ENCODE measurements at places on chromosomes 1 and 21.
A peak's percentile ranks its signal among the peaks of the same experiment; 100 is the strongest.

DNA sequence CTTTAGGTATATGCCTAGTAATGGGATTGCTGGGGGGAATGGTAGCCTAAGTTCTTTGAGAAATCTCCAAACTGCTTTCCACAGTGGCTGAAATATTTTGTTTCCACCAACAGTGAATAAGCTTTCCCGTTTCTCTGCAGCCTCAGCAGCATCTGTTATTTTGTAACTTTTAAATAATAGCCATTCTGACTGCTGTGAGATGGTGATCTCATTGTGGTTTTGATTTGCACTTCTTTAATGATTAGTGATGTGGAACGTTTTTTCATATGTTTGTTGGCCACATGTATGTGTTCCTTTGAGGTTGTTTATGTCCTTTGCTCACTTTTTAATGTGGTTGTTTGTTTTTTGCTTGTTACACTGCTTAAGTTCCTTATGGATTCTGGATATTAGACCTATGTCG, 237.4 kb downstream of the CENPF start:
- peak; percentile 90 for DNase-seq

GRCh38 chr1:9844106-9844505, 20.3 kb upstream of the CLSTN1 start:
- peak; percentile 25 for DNase-seq

DNA sequence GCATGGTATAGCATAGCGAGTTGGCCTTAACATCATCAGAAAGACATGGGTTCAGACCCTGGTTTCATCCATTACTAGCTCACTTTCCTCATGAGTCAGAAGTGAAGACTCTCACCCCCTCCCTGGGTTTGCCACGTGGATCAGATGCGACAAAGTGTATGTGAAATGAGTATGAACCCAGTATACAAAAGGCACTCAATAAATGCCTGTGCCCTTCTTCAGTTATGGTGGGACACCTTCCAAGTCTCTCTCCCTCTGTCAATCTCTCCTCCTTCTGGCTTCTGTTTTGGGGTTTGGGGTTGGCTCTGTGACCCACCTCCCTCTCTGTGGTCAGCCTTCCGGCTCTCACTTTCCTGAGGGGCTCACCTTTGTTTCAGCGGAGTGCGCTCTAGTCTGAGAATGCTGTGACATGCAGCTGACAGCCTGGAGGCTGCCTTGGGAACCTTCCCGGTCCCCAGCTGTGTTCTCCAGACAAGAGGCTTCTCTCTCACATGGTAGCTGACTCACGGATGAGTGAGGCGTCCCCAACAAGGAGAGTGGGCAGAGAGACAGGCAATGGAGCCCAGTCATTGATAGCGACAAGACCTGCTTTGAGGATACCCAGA, 155.0 kb upstream of the EDN2 start:
- peak; percentile 77 for DNase-seq

DNA sequence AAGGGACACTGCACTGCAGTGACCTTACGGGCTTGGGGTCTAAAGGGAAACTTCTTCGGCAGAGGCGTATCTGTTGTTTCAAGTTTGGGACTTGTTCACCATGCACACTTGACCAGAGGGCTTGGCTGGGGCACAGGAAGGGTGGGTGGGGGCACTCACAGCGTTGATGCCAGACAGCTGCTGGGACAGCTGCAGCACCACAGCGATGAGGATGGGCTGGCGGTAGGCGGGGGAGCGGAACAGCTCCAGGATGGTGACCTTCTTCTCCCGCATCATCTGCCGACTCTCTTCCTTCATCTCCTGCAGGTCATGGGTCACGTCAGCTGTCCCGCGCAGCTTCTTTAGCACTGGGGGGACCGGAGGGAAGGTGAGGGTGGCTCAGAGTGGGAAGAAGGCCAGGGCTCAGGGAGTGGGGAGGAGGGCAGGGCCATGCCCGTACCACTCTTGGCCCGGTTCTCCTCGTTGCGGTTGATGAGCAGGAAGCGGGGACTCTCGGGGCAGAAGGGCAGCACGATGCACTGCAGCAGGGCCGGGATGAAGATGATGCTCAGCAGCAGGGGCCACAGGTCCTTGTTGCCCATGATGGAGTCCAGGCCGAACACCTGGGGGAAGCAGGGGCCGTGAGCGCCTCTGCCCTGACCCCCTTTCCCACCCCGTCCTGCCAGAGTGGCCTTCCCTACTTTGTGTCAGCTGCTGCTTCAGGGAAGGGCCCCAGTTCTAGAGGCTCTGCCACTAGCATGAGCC, 29.1 kb downstream of the SLC2A1 start:
- DNase-seq = no peak

- DNase-seq = no peak
These were observed 513.0 kb downstream of the PTPRU start for GRCh38 chr1:29749024-29749945.

DNA sequence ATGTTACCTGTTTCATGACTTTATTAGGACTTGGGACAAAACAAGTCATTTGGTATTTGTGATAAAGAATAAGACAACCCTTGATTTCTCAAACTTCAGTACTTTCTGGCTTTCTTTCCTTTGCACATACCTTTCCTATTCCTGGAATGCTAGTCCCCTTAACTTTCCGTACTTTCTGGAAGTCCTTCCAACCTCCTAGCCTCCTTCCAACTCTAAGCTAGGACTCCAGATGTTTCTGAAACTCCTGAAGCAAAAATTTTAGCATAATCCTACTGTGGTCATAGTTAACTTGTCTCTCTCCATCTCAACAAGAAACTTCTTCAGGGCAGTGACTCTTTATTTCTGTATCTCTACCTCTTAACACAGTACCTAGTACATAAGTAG, 19.8 kb upstream of the C1orf105 start:
- DNase-seq = peak; percentile 43

- DNase-seq = no peak
These were observed 15.0 kb upstream of the GPR25 start for GRCh38 chr1:200857804-200858203.

DNA sequence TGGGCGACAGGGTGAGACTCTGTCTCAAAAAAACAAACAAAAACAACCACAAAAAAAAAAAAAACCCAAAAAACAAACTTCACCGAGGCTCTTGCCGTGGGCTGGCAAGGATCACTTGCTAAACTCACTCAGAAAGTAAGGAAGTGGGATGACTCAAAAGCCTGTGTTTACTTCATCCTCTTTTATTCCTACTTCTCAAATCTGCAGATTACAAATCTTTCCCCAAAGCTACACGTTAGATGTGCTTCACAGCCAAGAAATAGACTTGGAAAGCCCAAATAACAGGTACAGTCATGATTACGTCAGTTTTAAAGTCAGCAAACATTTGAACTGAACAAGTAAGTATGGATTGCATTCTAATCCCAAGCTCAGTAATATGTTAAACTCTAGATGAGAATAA, 359.3 kb downstream of the ADGRL2 start:
- DNase-seq = no peak

DNA sequence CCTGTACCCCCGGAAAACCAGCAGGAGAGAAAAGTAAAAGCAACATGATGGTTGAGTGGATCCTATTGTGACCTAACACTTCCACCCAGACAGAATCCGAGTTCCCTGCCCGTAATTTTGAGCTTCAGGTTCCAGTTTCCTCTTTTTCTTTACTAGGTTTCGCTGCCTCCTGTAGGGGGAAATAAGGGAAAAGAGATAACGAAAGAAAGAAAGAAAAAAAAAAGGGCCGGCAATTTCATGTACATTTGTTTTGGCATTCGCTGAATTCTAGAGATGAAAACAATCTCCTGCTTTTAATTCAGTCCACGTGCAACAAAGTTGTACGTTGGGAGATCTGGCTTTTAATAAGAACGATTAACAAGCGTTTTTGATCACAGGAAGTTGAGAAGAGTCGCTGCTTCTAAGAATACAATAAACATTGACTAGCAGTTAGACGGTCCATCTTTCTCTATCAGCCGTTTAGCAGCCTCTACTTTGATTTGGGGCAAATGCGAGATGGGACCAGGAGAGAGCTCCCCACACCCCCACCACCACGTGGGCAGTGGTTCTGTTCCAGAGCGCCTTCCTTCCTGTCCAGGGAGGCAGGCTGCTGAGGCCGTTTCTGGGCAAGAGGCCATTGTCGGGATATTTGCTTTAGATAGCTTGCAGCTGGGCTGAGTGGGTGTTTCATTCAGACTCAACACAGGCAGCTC, 155.9 kb upstream of the RUNX1 start:
- peak; percentile 90 for DNase-seq

DNA sequence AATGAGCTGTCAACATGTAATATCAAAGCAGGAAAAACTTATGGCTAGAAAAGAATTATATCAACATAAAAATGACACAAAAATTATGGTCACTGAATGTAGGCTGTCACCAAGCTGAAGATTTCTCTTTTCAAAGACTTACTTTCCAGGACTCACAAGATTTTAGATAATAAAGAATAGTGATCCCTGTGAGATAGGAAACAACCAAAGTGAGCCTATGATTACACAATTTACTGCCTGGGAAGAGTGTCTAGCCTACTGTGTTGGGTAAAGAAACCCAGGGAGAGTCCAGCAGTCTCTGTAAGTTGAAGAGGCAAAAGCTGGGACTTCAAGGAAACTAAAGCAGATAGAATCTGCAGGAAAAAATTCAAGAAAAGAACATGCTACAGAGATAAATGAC, 20.2 kb upstream of the RGS1 start:
- no peak for DNase-seq

- DNase-seq = peak; percentile 39
These were observed 179.8 kb downstream of the ST6GALNAC3 start for GRCh38 chr1:76254104-76255030.

DNA sequence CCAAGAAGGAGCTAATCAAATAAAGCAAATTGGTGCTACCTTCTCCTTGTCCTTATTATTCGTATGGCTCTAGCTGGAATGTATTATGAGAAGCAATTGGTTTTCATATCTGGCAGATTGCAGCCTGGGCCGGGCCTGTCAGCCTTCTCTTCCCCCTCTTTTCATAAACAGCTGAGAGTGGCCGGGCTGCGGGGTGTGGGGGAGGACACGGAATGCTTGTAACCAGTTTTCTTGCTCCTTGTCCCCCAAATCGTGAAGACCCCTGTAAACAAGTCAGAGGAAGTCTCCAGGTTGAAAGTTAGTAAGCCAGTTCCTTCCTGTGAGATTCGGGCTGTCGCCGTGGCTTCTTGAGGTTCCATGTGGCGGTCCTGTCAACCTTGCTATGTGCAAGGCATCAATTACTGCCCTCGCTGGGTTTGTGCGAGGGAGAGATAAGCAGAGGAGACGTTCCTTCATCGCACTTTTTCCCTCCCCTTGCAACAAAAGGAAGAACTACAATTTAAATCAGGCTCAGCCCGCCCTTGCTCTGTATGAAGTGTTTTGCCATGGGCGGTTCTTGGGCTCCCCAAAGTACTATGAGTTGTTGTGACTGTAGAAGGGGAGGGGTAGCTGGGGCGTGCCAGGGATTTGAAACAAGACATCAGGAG, 450.7 kb downstream of the CAMTA1 start:
- no peak for DNase-seq

GRCh38 chr1:186828611-186829454, at the start of gene PLA2G4A:
Gene PLA2G4A, plus strand, starts transcription at chr1:186828949. Its CDS starts 25,406 bp downstream, at chr1:186854355.
- peak; percentile 54 for DNase-seq

- no peak for DNase-seq
These were observed 31.4 kb upstream of the WASF2 start for GRCh38 chr1:27521336-27521831.

GRCh38 chr1:218412171-218412570, 67.0 kb downstream of the TGFB2 start:
- peak; percentile 67 for DNase-seq

DNA sequence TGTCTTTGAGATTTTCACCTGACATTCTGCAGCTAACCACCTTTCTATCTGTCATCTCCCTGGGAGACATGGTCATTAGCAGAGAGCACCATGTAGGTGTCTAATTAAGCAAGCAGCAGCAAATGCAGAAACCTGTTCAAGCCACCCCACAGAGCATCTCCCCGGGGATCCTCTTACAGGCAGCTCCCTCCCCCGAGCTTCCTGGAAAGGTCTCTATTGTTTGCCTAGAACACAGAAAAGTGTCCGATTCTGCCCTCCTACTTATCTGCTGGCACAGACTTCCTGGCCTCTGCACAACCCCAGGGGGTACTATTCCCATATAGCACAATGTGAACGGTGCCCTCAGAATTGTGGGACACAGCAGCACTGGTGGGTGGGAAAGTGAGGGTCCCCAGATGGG, 46.1 kb downstream of the PLEKHA6 start:
- no peak for DNase-seq

DNA sequence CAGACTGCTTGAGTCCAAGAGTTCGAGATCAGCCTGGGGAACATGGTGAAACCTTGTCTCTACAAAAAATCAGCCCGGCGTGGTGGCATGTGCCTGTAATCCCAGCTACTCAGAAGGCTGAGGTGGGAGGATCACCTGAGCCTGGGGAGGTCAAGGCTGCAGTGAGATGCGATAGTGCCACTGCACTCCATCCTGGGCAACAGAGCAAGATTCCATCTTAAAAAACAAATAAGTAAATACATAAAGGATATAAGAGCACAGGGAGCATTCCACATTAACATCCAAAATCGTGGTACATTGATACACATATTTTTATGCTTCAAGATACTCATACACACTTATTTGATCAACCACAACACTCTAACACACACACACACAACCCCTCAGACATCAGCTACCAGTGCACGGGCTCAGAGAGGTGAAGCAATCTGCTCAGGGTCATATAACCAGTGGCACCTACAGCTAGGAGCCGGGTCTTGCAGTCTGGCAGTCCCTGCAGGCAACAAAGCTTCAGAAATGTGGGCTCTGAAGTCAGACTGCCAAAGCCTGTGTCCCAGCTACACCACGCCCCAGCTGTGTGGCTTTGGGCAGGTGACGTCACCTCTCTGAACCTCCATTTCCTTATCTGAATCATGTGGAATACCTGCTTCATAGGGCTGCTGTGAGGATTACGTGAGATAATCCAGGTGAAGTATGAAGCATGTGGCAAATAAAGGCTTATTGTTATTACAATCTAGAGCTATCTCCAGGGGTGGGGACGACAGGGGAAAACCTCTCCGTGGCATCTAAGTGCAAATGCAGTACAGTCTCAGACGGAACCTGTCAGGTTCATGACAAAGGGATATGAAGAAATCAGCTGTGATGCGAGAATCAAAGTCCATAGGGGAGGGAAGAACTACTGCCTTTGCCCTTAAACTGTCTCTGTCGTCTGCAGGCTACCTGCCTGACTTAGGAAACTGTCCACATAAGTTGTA, 4.8 kb upstream of the CRYBG2 start:
- DNase-seq = no peak

GRCh38 chr1:244246334-244246733, 195.3 kb downstream of the ZBTB18 start:
- DNase-seq = no peak

- DNase-seq = peak; percentile 63
These were observed 991 bp downstream of the ANKRD35 start for GRCh38 chr1:145884675-145885074.

GRCh38 chr1:6251233-6251632, 7.3 kb downstream of the HES3 start:
- no peak for DNase-seq

Measured in AG10803 (cell line).